ENCODE measurements at places on chromosomes 1 and 21.

- DNase-seq, result peak; percentile 30
Observed at GRCh38 chr1:115506924-115507589, 134.7 kb upstream of the VANGL1 start.

DNA sequence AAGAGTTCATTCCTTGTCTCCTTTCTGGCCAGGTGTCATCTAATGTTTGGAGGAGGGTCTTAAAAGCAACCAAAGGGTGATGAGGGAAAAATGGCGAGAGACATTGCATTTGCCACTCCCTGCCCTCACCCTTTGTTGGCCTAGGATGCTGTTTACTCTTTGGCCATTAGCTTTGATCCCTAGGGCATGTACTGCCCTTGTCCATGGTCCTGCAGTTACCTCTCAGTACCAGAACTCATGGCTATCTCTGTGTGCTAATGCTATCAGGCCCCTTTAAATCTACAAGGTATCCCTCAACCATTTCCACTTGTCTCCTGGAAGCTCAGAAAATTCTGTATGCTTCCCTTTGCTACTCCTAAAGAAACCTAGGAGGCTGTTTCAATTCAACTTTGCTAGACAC lies 424.8 kb upstream of the PLXNA2 start:
- DNase-seq, result no peak

GRCh38 chr1:102901996-102902395 lies 206.3 kb downstream of the COL11A1 start:
- DNase-seq, result no peak

- no peak for DNase-seq
Observed at GRCh38 chr1:154859786-154860155, 10.3 kb downstream of the KCNN3 start.

DNA sequence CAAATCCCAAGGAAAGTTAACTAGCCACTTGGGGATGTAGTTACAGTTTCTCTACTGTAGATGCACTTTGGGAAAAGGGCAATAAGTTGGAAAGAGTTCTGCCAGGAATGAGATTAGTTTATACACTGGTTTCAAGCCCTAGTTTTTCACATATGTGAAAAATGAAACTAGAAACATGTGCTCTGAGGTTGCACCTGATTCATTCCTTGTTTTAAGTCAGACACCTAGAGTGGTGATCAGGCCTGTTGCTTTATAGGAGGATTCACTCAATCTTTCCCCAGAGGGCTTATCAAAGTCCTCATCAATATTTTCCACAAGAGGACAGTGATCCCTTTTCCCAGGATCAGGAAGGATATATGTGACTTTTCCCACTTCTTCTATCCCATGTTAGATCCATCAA lies 515.9 kb upstream of the PKN2 start:
- no peak for DNase-seq

- DNase-seq, result no peak
Observed at GRCh38 chr1:43850591-43851233, 82.9 kb upstream of the ARTN start.

- peak; percentile 75 for DNase-seq
Observed at GRCh38 chr1:29202053-29202452, 20.4 kb upstream of the SRSF4 start.
